ENCODE measurements at places on chromosomes 6 and 20.

- DNase-seq, result no peak
Measured at GRCh38 chr20:11056414-11056813, 382.6 kb upstream of the JAG1 start.

DNA sequence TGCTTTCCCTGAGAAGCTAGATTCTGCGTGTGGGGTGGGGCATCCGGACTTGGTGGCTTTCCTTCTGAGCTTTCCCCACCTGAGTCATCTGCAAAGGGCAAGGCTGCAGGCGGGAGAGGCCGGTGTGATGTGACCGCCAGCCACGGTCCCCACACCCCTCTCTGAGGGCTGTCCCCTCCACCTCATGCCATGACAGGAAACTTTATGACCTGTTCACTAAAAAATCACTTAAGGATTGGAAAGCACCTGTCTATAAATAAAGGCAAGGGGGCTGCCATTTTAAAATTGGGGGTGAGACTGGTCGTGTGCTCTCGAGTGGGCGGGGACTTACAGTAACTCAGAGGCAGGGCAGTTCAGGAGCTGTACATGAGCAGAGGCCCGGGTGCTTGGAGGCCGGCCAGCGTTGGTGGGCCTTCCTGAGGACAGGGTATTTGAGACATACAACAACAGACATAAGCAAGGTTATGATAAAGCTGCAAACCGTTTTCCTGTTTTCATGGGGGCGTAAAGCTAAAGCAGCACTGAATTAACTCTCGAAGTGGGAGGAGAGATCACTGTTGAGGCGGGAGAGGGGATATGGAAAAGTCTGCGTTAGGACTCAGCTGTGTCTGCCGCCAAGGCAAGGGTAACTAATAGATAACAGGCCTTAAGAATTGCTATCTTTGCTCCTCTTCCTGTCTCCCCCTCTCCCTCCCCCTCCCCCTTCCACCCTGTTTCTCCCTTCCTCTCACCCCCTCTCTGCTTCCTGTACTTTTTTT, 16.1 kb upstream of the SERPINB1 start:
- DNase-seq, result peak; percentile 66

- no peak for DNase-seq
Measured at GRCh38 chr6:101392586-101393230, 800 bp upstream of the GRIK2 start.

DNA sequence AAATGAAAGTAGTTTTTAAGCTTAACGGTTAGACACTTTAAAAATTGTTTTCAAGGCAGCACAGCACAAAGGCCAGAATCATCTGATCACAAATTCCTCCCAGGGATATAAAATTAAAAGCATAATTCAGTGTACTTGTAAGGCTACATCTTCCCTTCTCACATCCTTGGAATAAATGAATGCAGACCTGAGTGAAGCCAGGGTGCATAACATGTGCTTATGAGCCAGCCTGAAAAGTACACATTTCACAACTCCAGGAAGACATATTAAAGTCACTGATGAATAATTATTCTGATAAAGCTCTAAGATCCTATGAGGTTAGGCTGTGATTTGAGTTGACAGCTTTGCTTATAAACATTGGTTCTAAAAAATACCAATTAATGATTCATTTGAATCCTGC, 163.6 kb downstream of the BTBD9 start:
- DNase-seq, result no peak

- no peak for DNase-seq
Measured at GRCh38 chr20:52011093-52011492, 180.5 kb downstream of the ZFP64 start.

- peak; percentile 58 for DNase-seq
Measured at GRCh38 chr6:157184202-157185015, 138.9 kb downstream of the TMEM242 start.

DNA sequence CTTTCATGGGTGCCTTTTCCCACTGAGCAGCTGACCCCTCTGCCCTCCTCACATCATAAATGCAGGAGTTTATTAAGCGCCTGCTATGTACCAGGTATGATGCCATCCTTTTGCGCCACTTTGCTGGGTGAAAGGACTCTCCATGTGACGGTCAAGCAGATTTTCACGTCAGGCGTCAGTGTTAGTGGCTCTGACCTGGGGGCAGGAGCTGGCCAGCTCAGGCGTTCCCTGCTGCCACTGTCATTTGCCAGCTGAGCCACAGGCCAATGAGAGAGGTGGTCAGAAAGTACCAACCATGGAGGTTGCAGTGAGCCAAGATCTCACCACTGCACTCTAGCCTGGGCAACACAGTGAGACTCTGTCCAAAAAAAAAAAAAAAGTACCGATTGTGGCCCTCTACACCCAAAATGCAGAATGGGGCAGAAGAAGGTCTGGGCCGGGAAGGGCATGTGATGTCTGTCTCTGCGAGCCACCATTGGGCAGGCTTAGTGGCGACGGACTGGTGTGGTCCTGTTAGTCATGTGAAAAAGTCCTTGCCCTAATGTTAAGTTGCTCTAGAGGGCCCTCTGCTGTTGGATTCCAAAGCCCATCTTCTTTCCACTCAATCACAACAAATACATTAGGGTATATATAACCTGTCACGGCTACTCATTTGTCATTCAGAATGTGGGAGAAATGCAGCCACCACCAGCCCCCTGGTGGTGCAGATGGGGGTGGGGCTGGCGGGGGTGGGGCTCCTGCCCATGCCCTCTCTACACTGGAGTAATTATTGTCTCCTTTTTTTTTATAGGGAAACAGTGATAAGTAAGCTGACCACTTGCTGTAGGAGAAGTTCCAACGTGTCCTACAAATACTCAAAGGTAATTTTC, 18.4 kb upstream of the SLC22A1 start:
- peak; percentile 47 for DNase-seq

DNA sequence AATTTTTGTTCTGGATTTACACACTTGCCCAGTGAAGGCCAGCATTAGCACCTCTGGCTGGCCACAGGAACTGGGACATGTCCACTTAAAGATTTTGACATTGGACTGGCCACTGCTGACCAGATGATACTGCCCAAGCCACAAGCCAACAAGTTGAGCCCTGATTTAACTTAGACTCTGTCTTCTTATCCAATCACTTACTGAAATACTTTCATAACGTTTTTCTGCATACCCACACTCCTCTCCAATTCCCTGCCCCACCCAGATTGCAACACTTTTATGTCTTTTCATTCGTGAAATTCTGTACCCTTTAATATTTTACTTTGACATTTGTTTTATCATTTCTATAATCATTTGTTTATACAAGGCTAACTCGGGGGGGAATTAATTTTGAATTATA, 170.3 kb upstream of the TAB2 start:
- DNase-seq, result no peak

DNA sequence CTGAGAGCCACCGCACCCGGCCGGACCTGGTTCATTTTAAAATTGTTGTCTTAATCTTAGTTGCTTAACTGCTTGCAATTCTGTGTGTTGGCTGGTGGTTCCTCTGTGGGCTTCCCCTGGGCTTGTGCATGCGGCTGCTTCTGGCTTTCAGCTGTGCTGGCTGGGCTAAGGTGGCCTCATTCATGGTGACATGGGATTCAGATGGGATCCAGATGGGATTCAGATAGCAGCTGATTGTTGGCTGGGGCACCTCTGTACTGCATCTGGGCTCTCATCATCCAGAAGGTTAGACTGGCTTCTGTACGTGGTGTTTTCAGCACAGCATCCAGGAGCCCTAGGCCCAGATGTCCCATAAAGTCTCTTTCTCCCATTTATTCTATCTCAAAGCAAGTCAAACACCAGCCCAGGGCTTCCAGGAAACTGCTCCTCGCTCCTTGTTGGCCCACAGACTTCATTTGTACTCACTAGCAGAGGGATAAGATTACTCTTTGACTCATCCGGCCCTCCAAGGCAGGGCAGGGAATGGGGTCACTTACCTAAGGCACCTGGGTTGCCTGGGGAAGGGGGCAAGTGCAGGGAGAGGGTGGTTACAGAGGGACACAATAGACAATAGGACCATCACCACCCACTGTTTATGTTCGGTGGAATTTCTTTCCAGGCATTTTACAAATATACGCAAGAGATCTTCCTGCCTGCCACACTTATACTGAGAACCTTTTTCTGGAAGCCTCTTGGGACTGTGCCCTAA, 10.2 kb upstream of the PEDS1 start:
- no peak for DNase-seq

GRCh38 chr6:150992703-150993102, 127.2 kb downstream of the MTHFD1L start:
- no peak for DNase-seq

GRCh38 chr6:109480993-109481480, 2.0 kb downstream of the ZBTB24 start:
- DNase-seq, result no peak

DNA sequence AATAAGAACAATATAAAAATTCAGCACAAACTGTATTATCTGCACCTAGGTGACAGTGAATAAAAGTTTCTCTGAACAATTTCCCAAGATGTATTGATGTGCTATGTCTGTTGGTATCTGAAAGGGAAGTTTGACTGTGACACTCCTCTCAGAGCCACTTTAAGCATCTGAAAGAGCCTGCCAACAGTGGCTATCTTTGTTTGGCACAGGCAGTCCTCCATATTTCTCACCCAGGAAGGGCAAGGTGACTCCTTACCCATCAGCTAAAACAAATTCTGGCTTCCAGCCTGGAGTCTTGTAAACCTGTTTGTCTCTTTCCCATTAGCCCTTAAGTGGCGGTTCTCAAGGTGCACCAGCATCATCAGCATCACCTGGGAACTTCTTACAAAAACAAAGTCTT, 122.4 kb upstream of the VGLL2 start:
- DNase-seq, result no peak

GRCh38 chr6:113884011-113884410, 26.9 kb downstream of the MARCKS start:
- no peak for DNase-seq

DNA sequence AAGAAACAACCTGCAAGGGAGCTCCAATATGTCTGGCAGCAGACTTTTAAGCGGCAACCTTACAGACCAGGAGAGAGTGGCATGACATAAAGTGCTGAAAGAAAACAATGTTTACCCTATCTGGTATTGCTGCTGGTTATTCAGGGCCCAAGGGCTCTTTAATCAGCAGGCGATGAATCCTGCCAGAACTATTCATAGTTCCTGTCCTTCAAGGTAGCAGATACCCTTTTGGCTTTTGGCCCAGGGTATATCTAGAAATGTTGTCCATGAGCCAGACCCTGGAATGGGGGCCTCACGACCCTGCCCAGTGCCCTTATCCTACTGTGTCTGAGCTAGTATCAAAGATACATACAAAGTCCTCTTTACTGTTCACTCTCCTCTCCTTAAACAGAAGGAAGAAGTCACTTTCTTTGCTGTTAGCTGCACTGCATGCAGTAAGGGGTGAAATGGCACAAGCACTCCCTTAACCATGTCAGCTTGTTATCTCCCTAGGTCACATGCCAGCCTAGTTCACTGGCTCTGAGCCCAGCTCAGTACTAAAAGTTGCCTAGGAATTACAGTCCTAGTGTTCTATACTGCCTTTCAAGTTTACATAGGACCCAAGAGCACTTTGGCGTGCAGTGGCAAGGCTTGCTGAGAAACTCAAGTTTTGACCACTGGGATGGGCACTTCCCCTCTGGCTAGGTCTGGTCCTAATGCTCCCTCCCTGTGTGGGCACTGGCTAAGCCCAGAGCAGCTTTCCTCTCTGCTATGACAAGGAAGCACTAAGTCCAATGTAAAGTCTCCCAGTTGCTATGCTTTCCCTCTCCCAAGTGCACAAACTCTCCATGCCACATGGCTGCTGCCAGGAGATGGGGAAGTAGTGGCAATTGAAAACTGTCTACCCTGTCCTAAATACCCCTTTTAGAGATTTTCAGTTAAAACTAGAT, 122.0 kb downstream of the HTR1B start:
- no peak for DNase-seq

GRCh38 chr6:107493158-107494057, 3.5 kb downstream of the SOBP start:
- DNase-seq, result no peak

GRCh38 chr6:107102414-107102805, 12.9 kb downstream of the BEND3 start:
- DNase-seq, result no peak

- DNase-seq, result no peak
Measured at GRCh38 chr6:11701573-11701972, 77.0 kb downstream of the ADTRP start.

DNA sequence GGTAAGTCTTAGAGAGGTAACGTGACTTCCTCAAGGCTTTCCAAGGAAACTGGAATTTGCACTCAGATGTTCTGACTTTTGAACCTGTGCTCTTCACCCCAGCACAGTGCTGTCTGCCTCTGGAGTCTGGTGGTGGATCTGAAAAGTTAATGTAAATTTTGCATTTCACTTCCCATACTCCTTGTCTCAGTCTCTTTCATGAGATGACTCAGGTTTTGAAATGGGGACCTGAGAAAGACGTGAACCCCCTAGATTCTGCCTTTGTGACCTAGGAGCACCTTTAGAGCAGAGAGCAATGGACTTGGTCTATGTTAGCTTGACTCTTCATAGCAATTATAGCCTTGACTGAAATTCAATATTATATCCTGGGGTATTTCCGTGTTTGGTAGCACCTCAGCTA, 223.0 kb downstream of the QKI start:
- no peak for DNase-seq

DNA sequence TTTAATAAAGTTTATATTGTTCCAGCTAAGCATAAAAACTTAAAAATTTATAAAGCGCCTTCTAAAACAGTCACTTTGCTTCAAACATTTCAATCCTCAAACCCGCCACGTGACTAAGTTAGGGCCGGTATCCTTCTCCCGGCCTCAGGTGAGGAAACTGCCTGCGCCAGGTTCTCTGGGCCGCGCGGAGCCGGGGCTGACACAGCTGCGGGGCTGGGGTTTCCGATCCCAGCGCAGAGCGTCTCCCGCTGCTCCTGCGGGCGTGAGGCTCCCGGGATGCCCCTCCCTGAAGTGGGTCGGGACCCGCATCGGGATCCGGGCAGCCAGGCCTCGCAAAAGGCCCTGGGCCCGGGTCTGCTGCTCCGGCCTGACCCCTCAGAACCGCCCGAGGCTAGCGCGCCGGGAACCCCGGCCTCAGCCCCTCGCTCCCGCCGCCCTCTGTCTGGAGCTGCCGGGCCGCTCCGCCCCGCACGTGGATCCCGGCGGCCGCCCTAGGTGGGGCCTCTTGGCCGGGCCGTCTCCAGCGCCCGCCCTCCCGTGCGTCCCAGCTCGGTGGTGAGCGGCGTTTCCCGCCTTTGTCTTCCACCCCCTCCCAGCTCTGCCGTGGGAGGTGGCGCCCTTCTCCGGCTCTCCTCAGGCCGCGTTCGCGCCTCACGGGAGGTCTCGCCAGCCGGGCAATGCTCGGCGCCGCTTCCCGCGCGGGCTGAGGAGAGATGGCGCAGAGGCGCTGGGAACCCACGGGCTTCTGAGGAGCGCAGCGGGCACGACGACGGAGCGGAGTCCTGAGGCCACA, 267.9 kb downstream of the DLL1 start:
- DNase-seq, result no peak

Data from activated CD4-positive, alpha-beta T cell treated with anti-CD3 and anti-CD28 coated beads, Interleukin-2, amount 10 ng/mL, durations not matched to agents 7 days and 5 days (primary cell).